Activated naive CD4-positive, alpha-beta T cell treated with anti-CD3 and anti-CD28 coated beads, Interleukin-2, amount 50 U/mL, for 16 hours (primary cell): ENCODE measurements at places on chromosomes 1 and 21.

GRCh38 chr1:181101581-181102226 is 13.2 kb downstream of the IER5 start:
- DNase-seq, result no peak

DNA sequence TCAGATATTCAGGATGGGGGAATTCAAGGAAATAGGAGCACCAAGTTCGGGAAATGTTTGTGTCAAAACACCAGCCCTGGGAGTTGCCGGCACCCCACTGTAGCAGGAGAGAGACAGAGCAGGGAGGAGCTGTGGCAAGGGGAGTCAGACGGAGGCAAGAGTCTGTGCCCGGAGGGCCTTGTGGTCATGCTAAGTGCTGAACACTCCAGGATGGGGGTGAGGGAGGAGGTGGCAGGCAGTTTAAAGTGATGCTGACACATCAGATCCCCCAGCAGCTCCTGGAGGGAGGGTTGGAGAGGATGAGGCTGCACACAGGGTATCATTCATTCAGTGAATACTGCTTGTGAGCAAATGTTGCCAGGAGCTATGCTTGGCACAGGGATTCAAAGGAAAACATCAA is 150.3 kb upstream of the ETV3 start:
- no peak for DNase-seq

GRCh38 chr1:227167276-227168101 is 150.8 kb downstream of the CDC42BPA start:
- no peak for DNase-seq

- DNase-seq, result no peak
Measured at GRCh38 chr1:81800695-81801650, at the start of gene ADGRL2. TSS of gene ADGRL2 (plus strand) at chr1:81800934. CDS start at chr1:81836985, 36,051 bp downstream.

DNA sequence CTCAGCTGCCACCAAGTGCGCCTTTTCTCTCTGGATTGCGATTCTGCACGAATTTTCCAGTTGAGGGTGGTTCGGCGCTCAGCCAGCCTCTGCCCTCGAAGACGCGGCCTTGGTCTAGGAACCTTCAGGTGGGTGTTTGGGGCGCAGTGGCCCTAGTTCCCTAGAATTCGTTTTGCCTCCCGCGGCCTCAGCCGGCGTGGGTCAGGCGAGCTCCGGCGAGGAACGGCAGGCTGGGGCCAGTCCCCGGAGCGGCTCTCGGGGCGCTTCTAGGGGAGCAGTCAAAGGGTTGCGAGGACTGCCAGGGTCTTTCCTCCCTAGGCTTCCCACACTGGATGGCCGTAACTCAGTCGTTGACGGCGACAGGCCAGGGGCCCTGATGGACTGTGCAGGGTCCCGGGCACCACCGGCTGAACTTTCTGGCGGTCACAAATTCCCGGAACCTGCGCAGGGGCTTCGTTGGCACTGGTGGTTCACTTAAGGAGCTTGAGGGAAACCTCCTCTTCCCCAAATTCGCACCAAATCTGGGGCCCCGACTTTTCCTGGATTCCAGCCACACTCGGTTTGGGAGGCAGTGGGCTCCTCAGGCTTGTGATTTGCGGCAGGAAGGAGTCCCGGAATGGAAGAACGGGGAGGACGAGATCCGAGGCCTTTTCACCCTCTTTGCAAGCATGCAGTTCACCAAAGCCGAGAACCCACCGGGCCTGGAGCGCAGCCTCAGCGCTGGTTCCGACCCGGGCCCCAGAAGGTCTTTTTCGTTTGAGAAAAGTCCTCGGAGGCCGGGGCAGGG is 1.2 kb downstream of the DMBX1 start:
- no peak for DNase-seq

DNA sequence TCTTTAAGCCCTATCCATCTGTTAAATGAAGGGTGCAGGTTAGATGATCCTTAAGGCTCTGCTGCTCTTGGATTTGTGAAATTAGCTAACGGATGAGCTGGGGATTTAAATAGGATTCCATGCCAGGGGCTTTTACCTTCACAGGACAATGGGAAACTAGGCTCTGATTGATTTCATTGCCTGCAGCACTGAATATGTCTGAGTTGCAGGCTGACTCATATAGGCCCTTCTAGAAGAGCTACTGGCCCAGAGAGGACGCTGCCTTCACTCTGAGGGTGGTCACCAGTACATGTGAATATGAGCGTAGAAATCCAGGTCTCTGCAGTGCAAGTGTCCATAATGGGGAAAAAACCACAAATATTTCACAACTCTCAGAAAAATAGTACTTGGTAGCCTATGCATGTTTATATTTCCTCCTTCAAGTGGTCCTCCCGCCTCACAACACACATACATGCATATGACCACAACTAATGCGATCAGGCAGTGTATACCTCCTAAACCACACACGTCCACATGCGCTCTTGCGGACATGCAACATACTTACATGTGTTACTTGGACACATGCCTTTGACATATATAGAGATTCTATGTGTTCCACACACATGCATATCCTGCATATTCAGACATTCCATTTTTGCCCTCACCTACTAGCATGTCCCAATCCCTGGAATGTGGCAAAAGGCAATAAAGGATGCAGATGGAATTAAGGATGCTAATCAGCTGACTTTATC is 233.8 kb upstream of the JUN start:
- no peak for DNase-seq

DNA sequence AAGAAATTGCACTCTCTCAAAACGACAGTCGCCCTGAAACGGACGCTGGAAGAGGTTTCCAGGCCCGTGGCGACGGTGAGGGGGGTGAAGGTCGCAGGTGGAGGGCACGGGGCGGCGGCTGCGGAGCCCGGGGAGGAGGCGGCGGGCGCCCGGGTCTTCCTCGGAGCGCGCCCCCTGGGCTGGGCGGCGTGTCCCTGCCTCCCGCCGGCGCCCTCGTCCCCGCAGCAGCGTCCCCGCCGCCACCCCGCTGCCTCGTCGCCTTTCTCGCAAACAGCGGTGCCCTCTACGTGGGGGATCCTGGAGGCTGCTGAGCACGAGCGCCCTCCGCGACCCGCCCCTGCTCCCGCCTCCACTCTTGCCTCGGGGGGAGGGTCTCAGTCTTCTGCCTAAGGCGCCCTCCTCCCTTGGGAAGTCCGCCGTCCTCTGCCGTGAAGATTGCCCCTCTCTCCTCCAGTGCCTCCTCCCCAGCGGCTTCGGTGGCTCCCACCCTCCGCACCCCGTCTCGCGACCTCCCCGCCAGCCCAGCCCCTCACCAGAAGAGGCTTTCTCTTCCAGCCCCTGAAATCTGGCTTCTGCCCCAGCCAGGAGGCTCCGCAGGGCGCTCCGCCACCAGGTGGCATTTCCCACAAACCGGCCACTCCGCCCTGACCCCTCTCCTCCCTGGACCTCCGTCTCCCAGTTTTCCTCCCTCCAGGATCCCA is 227.4 kb downstream of the SDCCAG8 start:
- DNase-seq, result peak; percentile 24

- DNase-seq, result no peak
Measured at GRCh38 chr1:89203166-89203565, 4.4 kb upstream of the GBP4 start.

DNA sequence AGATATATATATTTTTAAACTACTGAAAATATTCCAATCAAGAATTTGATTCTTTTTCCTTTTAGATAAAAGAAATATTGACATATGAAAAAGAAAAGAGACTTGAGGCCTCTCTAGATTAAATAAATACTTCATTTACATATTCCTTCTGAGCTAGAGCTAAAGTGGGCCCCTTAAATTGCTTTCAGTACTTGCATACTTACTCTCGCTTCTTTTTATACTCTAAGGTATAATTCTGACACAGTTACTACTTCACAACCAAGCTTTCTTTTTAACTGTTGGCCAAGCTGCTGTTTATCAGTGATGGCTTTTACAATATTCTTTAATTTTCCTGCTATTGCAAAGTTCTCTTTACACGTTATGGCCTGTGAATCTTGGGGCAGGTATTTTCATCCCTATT is 24.6 kb downstream of the EXTL2 start:
- no peak for DNase-seq

DNA sequence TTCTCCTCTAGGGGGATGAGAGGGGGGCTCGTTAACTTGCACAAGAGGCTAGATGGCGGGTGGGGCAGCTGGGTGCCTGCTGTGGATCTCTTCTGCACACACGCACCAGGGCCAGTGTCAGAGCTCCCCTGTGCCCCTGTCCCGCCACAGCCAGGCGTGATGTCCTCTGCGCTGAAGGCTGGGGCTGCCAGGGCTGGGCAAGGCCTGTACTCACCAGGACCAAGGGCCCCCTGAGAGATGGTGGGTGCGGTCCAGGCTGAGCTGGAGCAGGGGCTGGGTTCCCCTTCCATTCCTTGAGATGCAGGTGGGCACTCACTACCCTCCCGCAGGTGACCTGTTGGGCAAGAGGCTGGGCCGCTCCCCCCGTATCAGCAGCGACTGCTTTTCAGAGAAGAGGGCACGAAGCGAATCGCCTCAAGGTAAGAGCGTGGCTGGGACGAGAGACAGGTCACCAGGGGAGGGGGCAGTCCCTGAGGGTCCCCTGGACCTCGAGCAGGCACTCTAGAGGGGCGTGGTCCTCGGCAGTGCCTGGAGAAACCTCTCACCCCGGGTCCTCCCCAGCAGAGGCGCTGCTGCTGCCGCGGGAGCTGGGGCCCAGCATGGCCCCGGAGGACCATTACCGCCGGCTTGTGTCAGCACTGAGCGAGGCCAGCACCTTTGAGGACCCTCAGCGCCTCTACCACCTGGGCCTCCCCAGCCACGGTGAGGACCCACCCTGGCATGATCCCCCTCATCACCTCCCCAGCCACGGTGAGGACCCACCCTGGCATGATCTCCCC is 15.2 kb downstream of the SAMD11 start:
- no peak for DNase-seq

DNA sequence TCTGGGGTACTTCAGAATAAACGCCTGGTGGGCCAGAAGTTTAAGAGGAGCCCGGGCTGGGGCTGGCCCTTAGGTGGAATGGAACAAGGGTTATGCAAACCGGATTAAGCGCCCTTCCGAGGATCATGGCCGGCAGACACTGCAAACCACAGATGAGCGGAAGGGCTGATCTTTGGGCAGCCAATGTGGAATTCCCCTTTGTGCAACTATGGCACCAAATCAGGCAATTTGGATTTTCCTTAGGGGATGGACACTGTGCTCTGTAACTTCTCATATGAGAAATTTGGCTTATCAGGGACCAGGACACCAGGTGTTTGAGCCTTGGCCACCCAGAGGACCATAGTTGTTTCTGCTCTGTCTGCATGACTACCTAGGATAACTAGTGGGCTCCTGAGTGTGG is 5.7 kb upstream of the IL10 start:
- no peak for DNase-seq

DNA sequence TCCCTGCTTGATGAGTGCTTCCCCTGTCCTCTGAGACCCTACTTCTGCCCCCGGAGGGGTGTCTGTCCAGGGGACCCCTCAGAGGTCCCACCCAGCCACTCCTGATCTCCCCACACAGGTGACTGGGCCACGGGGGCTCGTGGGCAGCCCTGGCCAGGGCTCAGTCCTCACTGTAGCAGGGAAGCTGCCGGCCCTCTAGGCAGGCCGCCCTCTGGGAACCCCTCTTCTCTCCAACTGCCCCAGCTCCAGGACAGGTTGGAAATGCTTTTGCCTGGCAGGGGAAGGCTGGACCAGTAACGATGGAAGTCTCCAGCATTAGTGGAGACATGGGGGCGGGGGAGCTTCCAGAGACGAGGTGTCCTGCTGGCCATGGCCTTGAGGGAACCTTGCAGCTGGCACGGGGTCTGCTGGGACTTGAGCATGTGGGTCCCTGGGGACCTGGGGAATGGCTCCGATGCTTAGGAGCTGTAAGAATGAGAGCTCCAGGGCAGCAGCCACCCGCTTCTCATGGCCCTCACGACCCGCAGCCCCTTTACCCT is 3.1 kb upstream of the FNDC10 start:
- no peak for DNase-seq

DNA sequence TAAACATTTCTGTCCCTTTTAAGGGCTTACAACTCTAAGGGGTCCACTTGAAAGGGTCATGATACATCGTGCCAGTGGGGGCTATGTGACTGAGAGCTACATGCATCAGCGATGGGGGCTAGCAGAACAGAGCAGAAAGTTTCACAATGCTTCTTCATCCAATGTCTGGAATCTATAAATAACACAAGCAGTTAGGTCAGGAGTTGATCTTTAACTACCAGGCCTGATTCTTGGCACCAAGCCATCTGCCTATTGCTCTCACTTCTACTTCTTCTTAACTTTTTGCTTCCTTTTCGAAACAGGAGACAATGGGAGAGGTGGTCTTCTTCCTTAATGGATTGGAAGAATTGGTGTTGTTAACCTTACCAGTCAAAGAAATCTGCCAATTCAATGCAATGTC is 410.0 kb downstream of the TGFB2 start:
- DNase-seq, result no peak

GRCh38 chr1:226881515-226882185 is 11.2 kb downstream of the PSEN2 start:
- DNase-seq, result no peak

- no peak for DNase-seq
Measured at GRCh38 chr1:226967665-226968064, 27.6 kb downstream of the COQ8A start.

- no peak for DNase-seq
Measured at GRCh38 chr21:42500736-42501135, 4.7 kb upstream of the RSPH1 start.

GRCh38 chr1:155466996-155467395 is 95.6 kb downstream of the ASH1L start:
- no peak for DNase-seq

DNA sequence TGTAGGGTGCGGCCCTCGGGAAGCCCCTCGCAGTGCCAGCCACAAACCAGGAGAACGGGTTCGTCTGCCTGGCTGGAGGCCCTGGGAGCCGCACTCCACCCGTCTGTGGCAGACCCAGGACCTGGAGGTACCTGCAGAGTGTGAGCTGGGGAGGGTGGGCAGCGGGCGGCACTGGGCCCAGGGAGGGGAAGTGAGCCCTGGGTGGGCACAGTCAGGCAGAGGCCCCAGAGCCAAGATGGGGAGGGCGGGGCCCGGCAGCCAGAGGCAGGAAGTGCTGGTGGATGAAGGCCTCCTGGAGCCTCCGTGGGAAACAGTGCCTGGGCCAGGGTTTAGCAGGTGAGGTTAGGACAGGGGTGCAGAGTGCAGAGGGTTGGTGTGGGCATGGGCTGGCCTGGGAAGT is 4.0 kb upstream of the PEX10 start:
- DNase-seq, result peak; percentile 31

DNA sequence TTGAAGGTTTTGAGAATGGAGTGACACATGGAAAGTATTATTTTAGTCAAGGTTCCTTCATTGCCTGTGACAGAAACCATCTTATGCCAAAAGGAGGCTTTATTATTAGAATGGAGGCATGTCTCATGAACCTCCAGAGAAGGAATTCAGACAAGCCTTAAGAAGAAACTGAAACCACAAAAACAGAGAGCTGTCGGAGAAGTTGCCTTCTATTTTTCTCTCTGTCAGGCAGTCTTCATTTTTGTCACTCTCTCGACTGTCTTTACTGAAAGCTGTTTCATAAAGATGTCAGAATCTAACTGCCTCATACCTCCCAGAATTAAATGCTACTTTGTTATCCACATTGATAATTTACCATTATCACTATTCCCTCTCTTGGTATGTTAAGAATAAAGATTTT is 434.7 kb upstream of the ADGRL4 start:
- DNase-seq, result no peak

- no peak for DNase-seq
Measured at GRCh38 chr1:209890641-209891330, 47.2 kb upstream of the SYT14 start.
